ENCODE measurements at places on chromosomes 4 and X.

GRCh38 chr4:15577508-15577907 lies 77.6 kb downstream of the FBXL5 start:
- DNase-seq = no peak

GRCh38 chr4:166903408-166903807 lies 330.9 kb downstream of the SPOCK3 start:
- no peak for DNase-seq

- DNase-seq = no peak
Observed at GRCh38 chr4:48493452-48494100, 3.5 kb downstream of the ZAR1 start.

- DNase-seq = peak; percentile 93
Observed at GRCh38 chrX:153507484-153508178, 9.8 kb upstream of the ATP2B3 start.

DNA sequence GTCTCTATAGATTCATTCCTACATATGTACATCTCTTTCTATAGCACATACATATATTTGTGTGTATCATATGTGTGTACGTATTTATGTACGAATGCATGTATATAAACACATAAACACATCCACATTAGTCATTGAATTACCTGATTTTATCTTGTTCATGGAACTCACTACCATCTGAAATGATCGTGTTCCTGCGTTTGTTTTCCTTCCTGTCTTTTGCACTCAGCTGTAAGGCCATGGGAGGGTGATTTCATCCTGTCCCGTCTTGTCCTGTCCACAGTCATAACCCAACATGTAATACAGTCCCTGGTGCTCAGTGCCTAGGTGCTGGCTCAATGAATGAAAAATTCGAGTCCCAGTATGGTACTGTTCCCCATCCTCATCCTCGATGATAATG lies 191.8 kb upstream of the PSAPL1 start:
- DNase-seq = no peak

DNA sequence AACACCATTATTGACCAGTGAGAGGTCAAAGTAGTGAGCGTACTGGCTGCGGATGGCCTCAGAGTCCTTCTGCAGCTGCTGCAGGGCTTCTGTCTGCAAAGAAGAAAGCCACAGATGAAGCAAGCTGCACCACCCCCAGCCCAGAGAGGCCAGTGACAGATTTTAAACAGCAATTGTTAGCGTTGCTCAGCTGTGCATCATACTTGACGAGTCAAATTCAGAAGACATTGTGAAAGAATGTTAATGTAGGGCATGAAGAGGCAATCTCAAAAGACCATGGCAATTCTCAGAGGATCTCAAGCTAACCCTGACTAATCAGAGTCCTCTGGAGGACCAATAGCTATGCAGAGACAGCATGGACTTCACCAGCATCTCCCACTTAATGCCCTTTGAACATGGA lies 16.6 kb downstream of the DKC1 start:
- DNase-seq = no peak

DNA sequence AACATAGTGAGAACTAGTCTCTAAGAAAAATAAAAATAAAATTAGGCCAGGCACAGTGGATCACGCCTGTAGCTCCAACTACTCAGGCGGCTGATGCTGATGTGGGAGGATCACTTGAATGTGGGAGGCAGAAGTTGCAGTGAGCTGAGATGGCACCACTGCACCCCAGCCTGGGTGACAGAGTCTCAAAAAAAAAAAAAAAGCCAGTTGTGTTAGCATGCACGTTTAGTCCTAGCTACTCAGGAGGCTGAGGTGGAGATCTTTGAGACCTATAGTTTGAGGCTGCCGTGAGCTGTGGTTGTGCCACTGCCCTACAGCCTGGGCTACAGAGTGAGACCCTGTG lies 2.5 kb downstream of the DCK start:
- DNase-seq = no peak

DNA sequence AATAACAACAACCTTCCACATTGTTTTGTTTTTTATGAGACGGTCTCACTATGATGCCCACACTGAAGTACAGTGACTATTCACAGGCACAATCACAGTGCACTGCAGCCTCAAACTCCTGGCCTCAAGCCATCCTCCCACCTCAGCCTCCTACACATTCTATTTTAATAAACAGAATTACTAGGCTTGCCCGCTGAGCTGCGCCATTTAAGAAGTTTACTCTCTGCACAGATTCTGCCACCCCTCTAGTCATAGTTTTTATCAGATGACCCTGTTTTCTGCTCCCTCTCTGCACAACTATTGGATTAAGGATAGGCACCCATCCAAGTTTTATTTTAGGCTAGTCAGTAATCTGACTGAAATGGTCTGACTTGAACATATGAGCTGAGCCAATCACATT lies 11.3 kb upstream of the COX18 start:
- no peak for DNase-seq

GRCh38 chr4:24564488-24564887 lies 19.9 kb downstream of the DHX15 start:
- DNase-seq = no peak
